ENCODE measurements at places on chromosomes 4 and X.

- no peak for DNase-seq
Measured at GRCh38 chr4:41058426-41058825, 155.9 kb downstream of the APBB2 start.

- DNase-seq, result peak; percentile 73
Measured at GRCh38 chrX:150365051-150365989, 2.2 kb downstream of the MAMLD1 start.

DNA sequence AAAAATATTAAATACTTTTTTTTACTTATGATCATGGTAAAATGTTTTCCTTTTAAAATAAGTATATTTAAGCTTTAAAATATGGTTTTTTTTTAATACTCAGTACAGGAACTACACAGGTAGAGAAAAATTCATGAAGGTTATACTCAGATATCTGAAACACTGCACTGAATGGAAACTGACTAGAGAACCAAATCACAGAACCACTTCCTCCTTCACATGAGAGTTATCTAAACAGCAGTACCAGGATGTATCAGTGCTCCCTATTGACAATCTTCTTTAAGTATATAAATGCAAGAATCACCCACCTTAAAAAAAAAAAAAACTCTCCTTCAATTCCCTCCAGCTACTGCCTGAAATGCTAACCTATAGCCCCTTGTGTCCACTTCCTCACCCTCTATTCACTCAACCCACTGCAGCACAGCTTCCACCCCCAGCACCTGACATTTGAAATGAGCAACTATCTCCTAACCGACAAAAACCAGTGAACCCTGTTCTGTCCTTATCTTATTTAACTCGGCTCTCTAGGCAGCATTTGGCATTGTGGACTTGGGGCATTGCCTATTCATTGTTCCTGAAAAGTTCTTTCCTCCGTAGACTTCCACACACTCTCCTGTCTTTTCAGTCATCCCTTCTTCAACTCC, 9.1 kb downstream of the SLC7A3 start:
- no peak for DNase-seq

DNA sequence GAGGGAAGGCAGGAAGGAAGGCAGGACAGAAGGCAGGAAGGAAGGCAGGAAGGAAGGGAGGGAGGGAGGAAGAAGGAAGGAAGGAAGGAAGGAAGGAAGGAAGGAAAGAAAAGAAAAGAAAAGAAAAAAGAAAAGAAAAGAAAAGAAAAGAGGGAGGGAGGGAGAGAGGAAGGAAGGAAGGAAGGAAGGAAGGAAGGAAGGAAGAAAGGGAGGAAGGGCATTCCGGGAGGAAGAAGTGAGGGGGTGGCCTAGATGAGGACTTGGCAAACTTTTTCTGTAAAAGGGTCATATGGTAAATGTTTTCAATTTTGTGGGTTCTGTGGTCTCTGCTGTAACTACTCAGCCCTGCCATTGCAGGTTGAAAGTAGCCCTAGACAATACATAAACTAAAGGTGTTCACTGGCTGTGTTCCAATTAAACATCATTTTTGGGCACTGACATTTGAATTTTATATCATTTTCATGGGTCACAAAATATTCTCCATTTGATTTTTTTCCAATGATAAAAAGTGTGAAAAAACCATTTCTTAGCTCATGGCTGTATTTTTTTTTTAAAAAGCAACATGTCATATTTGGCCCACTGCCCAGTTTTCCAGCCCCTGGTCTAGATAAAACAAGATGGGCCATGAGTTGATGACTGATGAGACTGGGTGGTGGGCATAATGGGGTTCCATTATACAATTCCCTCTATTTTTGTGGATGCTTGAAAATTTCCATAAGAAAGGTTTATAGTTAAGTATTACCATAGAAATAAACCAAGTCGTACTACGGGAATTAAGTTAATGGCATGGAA, 3.1 kb downstream of the ZNF630 start:
- DNase-seq, result no peak

GRCh38 chr4:185566972-185567371, 31.7 kb upstream of the PDLIM3 start:
- peak; percentile 95 for DNase-seq

- DNase-seq, result peak; percentile 13
Measured at GRCh38 chrX:96314985-96315384, 369.7 kb upstream of the DIAPH2 start.

- DNase-seq, result no peak
Measured at GRCh38 chr4:8439914-8440491, 520 bp downstream of the ACOX3 start.

DNA sequence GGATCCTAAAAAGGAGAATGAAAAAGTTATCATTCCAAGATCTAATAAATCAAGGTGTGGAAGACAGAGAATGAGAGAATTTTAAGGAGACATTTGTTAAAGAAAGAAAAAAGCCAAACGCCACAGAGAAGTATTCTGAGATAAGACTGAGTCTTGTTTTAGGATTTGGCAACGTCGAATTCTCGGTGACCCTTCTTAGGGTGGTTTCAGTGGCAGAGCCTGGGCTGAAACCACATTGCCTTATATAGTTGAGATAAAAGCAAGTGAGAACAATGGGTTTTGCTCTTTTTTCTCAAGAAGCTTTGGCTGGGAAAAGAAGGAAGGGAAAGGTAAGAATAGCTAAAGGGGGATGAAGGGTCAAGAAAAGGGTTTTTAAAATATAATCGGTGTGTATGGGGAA, 209.4 kb downstream of the VEGFC start:
- no peak for DNase-seq

DNA sequence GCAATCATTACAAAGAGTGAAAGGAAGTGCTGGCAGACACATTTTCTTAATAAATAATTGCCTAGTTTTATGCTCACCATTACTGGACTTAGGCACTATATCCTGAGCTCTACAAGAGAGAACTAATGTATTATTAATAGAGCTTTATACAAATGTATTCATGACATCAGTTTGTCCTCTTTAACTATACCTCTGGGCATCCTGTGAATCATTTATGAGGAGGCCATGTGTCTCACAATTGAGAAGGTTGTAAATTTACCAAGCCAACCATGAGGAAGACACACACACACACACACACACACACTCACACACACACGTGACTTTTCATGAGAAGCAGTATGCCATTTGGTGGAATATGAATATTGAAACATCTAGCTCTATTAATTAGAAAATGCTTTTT, 728.2 kb downstream of the ARAP2 start:
- no peak for DNase-seq

- DNase-seq, result no peak
Measured at GRCh38 chr4:123381996-123382395, 14.6 kb upstream of the SPRY1 start.

- no peak for DNase-seq
Measured at GRCh38 chrX:56763556-56764152, 34.6 kb downstream of the NBDY start.

GRCh38 chr4:186368281-186368680, 102.3 kb downstream of the F11 start:
- no peak for DNase-seq

- DNase-seq, result no peak
Measured at GRCh38 chr4:2470791-2471190, 1.9 kb downstream of the RNF4 start.

DNA sequence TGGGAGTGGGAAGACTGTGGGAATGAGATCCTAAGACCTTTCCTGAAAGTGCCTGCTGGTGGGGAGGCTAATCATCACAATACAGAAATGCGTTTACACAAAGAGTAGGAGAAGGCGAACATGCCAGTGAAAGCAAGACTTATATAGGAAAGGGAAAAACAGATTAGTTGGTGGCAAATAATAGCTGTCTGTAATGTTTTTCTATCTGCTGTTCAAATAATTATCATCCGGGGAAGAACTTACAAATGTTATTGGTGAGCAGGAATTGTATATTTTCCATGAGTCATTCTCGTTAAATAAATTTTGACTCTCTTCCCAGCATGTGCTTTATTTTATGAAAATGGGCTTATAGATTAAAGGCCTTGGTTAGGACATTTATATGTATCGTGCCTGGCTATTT, 196.5 kb downstream of the ARHGAP10 start:
- DNase-seq, result peak; percentile 85

DNA sequence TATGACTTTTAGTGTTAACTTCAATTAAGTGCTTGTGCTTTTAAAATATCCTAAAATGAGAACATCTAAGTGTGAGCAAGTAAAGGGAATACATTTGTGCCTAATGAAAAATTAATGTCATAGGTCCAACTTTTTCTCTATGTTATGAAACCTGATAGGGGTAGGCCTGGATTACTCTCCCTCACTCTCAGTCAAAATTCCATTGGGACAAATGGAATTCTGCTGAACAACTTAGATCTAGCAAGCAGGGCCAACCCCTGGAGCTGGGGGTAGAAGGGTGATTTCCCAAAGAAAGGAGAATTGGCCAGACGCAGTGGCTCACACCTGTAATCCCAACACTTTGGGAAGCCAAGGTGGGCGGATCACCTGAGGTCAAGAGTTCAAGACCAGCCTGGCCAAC, 67.4 kb downstream of the EDNRA start:
- DNase-seq, result no peak

- DNase-seq, result no peak
Measured at GRCh38 chrX:113828470-113828869, 755.4 kb upstream of the HTR2C start.

- DNase-seq, result no peak
Measured at GRCh38 chr4:35918491-35918977, 325.8 kb downstream of the ARAP2 start.

GRCh38 chrX:42803320-42803719, 25.4 kb upstream of the PPP1R2C start:
- DNase-seq, result no peak

- DNase-seq, result no peak
Measured at GRCh38 chr4:2076908-2077536, 17.9 kb downstream of the NAT8L start.

DNA sequence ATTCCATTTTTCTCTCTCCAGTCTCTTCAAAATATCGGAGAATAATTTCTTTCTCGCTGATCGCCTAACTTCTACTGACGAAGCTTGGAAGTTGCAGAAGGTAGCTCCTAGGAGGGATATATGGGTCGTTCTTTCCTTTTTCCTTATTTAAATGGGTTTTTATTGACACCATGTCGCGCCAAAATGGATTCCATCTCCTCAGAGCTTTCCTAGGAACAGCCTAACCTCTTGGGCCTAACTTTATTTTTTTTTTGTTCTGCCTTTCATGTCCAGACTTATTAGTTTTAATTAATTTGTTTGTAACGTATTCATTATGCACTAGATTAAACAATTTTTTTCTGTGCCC, 359.4 kb upstream of the ZCCHC13 start:
- DNase-seq, result no peak

- DNase-seq, result peak; percentile 23
Measured at GRCh38 chr4:76087007-76087769, 12.7 kb downstream of the ART3 start.

GRCh38 chr4:6910340-6910959, 824 bp downstream of the TBC1D14 start:
- DNase-seq, result no peak

All from dermis microvascular lymphatic vessel endothelial cell (primary cell).